ENCODE measurements at places on chromosomes 16 and 17.

GRCh38 chr17:79645022-79645776, 34.3 kb upstream of the RBFOX3 start:
- DNase-seq: no peak

DNA sequence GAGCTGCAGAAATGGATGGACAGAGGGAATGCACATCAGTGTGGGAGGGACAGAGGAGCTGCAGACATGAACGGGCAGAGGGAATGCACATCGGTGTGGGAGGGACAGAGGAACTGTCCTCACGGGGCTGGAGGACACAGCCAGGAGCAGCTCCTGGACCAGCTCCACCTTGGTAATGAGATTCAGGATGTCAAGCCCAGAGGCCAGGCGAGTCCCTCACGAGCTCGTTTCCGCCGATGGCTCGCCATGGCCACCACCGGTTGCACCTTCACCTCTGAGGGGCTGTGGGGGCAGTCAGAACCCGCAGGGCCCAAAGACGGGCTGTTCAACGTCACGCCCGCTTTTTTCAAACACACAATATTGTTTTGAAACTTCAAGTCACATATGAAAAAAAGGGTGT, 56.2 kb downstream of the RPH3AL start:
- DNase-seq: no peak

DNA sequence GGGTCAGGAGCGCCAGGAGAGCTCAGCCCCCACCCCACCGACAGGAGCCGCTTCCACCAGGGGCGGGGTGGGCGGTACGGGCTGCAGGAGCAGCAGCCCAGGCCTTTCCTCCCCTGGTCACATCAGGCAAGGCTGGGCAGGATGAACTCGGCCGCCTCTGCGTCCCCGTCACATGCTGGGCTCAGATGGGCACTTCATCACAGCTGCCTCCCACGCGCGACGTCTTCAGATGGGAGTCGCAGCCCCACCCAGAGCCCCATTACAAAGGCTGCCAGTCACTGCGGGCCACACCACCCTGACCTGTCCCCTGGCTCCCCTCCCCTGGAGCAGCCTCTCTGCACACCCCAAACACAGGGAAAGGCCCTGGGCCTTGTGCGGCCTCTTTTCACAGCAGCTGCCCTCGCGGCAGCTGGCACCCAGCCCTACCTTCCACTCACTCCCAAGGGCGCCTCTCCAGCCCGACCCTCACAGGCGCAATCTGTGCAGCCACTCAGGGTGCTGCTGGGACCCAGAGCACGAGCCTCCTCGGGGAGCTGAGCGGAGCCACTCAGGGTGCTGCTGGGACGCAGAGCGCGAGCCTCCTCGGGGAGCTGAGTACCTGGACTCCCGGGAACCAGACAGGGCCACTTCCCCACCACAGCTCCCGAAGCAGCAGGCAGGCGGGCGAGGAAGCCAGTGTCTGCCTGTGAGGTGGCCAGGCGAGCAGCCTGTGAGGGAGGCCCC, 4.7 kb downstream of the ZNF598 start:
- DNase-seq: no peak

DNA sequence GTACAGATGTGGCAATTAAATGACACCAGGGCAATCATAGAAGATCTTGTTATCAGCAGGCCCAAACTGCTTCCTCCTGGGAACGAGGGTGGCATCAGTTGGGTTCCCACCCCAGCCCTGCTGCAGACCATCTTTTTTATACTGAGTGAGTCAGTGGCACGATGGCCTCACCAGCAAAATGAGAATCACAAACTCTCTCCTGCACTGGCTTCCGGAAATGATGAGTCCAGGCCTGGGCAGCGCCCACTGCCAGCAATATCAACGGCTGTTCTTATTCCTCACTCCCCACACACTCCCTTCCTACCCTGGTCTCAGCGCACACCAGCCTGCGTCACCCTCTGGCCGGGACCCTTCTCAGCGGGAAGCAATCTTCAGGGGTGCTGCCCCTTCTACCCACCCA, 340.3 kb downstream of the FOXL1 start:
- no peak for DNase-seq

- no peak for DNase-seq
These were observed 32.5 kb upstream of the MYO18A start for GRCh38 chr17:29212681-29213121.

- DNase-seq: no peak
These were observed 28.0 kb downstream of the CACNA1G start for GRCh38 chr17:50588391-50589049.

DNA sequence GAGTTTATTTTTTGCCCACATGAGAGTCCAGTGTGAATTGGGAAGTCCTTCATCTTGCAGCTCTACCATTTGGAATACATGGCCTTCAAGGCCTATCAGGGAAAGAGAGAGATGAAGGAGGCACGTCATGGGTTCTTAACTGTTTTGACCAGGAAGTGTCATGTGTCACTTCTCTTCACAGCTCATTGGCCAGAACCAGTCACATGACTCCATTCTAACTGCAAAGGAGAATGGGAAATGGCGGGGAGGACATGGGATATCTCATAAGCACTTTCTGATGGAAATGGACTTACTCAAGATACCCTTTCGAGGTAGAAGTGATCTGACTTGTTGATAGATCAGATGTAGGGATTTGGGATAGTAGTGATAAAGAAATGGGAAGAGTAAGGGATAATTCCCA, 57.9 kb upstream of the CES5A start:
- no peak for DNase-seq

GRCh38 chr17:79230576-79230975, 156.0 kb downstream of the ENGASE start:
- no peak for DNase-seq

- DNase-seq: no peak
These were observed 218.5 kb upstream of the GSE1 start for GRCh38 chr16:85394456-85395206.

DNA sequence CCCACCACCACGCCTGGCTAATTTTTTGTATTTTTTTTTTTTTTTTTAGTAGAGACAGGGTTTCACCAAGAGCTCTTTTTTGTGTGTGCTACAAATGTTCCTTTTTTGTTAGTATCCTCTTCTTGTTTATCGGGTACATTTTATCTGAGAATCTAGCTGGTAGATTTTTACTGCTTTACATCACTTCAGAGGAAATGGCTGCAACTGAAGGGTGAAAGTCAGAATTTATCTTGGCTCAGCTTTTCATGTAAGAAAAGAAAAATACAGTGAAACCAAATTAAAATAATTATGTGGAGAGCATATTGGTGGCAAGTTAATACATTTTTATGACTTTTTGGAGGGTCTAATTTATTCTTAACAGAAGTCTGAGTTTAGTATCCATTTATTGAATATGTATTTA, 26.0 kb downstream of the CBFB start:
- DNase-seq: no peak

DNA sequence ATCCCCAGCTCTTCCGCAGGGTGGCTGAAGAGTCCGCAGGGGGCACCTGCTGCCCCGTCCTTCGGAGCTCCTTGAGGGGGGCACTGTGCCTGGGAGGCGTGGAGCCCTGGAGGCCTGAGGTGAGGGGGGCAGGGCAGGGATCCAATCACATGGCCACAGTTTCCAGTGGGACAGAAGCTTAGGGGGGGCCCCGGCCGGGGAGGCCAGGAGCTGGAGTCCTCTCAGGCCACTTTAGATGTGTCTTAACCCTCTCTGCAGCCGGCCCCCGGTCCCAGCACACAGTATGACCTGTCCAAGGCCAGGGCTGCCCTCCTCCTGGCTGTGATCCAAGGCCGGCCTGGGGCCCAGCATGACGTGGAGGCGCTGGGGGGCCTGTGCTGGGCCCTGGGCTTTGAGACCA, 10.8 kb downstream of the ZNF213 start:
- no peak for DNase-seq

GRCh38 chr17:45704251-45704650, 79.9 kb upstream of the CRHR1 start:
- no peak for DNase-seq

GRCh38 chr16:58789351-58789750, 55.2 kb upstream of the GOT2 start:
- DNase-seq: no peak

GRCh38 chr16:29736112-29736511, 9.7 kb downstream of the C16orf54 start:
- DNase-seq: no peak

GRCh38 chr16:3431779-3432219, 11.5 kb downstream of the ZNF597 start:
- peak; percentile 6 for DNase-seq

- no peak for DNase-seq
These were observed 120.7 kb downstream of the STXBP4 start for GRCh38 chr17:55089256-55089655.

DNA sequence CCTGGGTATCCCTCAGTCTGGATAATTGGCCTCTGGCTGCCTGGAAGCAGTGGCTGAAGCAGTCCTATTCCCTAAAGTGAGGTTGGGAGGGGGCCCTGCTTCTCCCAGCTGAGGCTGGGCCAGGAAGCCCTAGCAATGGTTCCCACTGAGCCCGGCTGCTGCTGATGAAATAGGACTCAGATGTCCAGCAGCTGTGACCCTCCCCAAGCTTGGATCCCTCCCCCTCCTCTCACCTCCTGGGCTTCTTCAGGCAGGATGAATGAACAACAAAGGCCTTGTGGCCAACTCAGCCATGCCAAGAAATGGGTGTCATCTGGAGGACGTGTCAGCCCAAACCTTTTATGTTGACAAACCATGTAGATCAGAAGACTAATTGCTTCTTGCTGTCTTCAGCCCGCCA, 42.0 kb downstream of the AXIN2 start:
- DNase-seq: no peak

- peak; percentile 23 for DNase-seq
These were observed 3.3 kb downstream of the COL1A1 start for GRCh38 chr17:50198026-50198669.

- DNase-seq: no peak
These were observed 80.1 kb upstream of the RPL38 start for GRCh38 chr17:74123350-74123749.

GRCh38 chr16:67710607-67711006, 8.5 kb downstream of the GFOD2 start:
- no peak for DNase-seq

GRCh38 chr17:50779747-50780353, 12.5 kb upstream of the ANKRD40CL start:
- DNase-seq: peak; percentile 11

DNA sequence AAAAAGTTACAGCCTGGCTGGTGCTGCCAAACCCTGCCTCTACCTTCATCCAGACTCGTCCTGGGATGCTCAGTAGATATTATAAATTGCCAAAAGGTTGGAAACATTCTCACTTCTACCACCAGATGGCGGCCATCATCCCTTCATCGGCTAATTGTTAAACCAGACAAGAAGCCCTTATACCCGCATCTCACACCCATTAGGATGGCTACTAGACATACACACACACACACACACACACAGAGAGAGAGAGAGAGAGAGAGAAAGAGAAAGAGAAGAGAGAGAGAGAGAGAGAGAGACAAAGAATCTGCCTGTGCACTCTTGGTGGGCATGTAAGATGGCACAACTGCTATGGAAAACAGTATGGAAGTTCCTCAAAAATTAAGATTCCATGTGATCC, 15.0 kb upstream of the SCIMP start:
- peak; percentile 32 for DNase-seq

GRCh38 chr16:76278086-76278485, 885 bp downstream of the CNTNAP4 start:
- no peak for DNase-seq

DNA sequence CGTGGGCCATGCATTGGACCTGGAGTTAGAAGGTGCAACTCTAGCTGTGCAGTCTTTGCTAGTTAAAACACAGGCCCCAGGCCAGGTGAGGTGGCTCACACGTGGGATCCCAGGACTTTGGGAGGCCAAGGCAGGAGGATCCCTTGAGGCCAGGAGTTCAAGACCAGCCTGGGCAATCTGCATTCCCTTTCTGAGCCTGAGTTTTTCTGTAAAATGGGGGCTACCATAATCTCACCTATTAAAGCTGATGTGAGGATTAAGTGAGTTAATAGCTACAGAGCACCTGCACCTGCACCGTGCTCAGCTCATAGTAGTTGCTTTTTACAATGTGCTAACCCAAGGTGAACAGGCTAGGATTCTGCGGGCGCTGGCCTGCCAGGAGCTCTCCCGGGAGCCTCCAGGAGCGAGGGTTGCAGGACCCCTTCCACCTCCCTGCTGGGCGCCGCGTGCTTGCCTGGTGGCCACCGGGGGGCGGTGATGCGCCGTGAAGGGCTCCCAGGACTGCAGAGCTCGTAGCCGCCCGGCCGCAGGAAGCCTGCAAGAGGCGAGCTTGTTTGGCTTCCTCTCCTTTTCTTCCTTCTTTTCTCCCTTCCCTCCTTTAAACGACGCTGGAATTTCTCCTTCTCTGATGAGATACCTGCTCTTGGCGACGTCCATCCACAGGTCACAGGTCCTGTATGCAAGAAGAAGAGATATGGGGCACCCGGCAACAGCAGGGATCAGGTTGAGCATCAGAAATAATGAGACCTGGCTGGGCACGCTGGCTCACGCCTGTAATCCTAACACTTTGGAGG, 51.3 kb downstream of the ZFP90 start:
- DNase-seq: peak; percentile 30

DNA sequence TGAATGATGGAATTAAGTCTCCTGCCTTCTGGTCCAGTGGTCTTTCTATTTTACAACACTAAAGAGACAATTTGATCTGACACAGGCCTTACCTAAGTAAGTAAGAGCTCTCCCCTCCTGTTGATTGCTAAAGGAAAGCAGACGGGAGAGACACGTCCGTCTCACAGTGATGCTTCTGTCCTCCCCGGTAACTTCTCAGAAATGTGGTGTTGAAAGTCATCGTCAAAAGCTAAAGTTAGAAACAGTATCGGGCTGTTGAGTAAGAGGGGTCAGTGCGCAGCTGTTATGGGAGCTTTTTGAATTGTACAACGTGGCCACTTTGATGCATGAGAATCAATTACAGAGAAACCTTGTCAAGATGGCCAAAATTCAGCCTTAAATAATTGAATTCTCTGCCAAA, 1.9 kb upstream of the RBFOX1 start:
- no peak for DNase-seq

DNA sequence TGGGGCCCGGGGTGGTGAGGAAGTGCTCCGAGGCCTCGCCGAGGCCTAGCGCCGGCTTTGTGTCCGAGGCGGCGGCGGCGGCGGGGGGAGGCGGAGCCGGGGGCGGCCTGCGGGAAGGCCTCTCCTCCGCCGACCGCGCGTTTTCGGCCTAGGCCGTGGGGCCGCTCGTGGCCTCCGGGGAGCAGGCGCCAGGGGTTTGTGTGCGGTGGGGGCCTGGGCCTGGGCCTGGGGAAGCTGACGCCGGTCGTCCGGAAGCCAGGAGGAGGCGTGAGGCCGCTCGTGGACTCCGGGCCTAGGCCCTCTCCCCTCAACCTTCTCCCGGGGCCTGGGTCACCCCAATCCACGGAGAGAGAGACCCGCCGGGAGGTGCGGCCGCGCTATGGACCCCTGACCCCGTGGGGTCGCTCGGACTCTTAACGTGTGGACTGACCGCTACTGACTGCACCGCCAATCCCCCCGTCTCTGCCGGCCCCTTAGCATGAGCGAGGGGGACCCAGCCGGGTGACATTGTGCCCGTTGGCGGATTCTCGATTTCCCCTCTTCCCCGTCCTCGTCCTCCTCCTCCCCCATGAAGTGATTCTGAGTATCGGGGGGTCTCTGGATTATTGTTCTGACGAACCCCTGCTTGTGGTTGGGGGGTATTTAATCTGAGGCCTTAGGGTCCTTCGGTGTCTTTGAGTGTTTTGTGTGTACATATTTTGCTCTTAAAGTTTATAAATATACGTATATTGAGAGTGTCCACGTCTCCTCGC, 660 bp downstream of the RBBP6 start:
- DNase-seq: no peak

GRCh38 chr17:73638556-73638955, 5.7 kb downstream of the SDK2 start:
- DNase-seq: no peak
